Mammary epithelial cell (primary cell): ENCODE measurements at places on chromosomes 1 and 21.
A peak's percentile ranks its signal among the peaks of the same experiment; 100 is the strongest.

GRCh38 chr1:86068841-86069756 is 87.5 kb downstream of the COL24A1 start:
- peak; percentile 0 for DNase-seq

GRCh38 chr1:25082216-25082899 is 149.9 kb downstream of the SYF2 start:
- DNase-seq: no peak

GRCh38 chr1:183734543-183735036 is 70.3 kb upstream of the RGL1 start:
- DNase-seq: no peak

DNA sequence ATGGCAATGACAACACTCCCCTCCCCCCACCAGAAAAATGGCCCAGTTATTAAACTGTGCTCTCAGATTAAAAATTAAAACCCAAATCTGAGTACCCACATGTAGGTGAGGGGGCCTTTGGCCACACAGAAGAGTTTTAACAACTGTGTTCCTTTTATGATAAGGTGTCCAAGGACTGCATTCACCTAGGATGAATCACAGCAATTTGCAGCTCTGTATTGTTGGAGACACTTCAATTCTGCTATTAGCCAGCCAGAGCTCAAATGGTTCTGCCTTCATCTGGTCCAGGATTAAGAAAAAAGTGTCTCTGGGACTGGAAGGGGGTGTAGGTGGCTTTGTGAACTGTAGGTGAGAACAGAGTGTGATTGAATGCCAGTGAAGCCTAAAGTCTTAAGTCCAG is 43.3 kb upstream of the DIRAS3 start:
- peak; percentile 18 for DNase-seq

DNA sequence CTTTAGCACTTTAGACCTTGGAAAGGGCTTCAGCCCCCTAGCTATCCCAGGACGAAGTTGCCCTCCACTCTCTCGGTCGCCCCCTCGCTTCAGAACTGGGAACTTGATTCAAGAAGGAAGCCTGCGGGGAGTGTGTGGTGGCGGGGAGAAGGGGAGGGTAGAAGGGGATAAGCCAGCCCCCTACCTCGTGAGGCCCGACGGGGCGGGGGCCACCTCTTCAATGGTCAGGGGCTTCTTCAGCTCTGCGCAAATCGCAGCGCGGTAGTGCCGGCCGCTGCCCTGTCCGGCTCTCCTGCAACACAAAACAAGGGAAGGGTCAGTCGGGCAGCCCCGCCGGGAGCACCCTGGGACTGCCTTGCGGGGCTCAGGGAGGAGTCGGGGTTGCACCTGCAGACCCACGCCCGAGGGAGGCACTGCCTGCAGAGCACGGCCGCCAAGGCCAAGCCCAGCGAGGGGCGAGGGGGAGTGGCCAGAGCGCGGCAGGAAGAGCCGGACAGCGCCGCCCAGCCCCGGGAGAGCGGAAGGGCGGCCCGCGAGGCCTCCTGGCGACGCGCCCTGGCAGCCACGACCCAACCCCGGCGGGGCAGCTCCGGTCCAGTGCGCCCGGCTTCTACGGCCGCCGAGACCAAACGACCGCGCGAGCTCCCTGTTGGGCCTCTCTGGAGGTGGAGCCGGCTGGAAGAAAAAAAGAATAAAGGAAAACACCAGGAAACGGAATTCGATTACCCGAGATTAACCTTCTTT is 56.2 kb upstream of the RASAL2 start:
- DNase-seq: peak; percentile 48

GRCh38 chr1:87197156-87197555 is 131.5 kb upstream of the LMO4 start:
- DNase-seq: peak; percentile 26

DNA sequence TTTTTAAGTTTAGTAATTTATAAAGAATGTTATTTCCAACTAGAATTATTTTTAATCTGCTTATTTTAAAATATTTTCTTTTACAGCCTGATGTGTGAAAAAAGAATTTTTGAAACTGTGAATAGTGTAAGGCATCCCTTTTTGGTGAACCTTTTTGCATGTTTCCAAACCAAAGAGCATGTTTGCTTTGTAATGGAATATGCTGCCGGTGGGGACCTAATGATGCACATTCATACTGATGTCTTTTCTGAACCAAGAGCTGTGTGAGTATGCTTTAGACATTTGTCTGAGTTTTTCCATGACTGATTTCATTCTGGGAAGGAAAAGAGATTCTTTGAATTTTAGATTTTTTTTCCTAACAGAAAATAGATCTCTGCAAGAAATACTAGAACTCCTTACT is 77.9 kb downstream of the GTF2B start:
- DNase-seq: no peak

GRCh38 chr1:17572264-17572985 is 32.9 kb downstream of the ARHGEF10L start:
- no peak for DNase-seq

GRCh38 chr1:240719953-240720700 is 108.2 kb upstream of the GREM2 start:
- DNase-seq: no peak

GRCh38 chr21:42465008-42465802 is 30.8 kb downstream of the RSPH1 start:
- no peak for DNase-seq

- peak; percentile 92 for DNase-seq
These were observed at the start of gene KRTAP21-3 for GRCh38 chr21:30718239-30718909. TSS of gene KRTAP21-3 (minus strand) at chr21:30718777. CDS start at chr21:30718759, 18 bp downstream.

DNA sequence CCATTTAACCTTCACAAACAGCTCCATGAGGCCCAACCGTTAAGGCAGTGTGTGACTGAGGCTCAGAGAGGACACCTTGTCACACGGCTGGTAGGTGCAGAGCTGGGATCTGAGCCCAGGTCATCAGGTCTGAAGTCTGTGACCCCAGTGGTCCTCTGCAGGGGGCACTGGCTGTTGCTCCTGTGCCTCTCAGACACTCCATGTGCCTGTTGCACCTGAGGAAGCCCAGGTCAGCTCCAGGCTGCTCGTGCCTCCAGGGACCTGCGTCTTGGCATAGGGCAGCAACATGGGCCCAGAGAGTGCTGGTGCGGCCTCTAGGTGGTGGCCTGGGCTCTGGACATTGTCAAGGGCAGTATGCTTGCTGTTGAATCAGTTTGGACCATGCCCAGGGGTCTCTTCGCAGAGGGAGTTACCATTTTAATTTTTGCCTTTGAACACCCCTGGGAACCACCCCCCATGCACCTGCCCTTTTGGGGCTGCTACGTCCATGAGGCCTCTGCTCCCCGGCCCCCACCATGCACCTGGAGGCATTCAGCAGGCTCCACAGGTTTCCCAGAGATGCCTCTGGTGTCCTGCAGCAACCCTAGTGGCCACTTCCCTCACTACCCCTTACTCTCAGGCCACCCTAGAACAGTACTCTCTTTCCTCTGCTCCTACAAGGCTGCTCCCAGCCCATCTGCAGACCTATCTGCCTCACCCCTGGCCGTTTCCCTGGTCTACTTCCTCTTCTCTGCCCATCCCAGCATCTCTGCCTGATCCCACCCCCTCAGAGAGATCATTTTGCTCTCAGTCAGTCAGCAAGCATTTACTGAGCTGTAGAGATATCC is 25.2 kb upstream of the EPS8L3 start:
- DNase-seq: no peak

DNA sequence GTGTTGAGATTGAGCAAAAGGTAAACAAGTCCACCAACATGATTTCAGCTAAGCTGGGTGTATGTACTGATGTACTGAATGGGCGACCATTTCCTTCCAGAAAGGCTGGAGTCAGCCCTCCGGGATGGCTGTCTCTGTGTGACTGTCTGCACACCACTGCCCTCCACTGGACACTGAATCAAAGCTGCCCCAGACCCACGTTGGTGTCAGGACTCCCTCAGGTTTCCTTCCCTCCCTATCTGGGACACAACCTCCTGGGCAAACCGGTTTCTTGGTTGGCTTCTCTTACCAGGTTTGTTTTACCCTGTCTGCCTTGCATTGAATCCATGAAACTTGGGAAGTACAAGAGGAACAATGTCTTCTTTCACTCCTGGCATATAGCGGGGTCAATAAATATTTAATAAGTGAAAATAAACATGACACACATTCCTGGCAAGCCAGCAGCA is 5.3 kb upstream of the SRP9 start:
- DNase-seq: peak; percentile 87

GRCh38 chr1:203826175-203826574 is 30.8 kb downstream of the ZBED6 start:
- no peak for DNase-seq

DNA sequence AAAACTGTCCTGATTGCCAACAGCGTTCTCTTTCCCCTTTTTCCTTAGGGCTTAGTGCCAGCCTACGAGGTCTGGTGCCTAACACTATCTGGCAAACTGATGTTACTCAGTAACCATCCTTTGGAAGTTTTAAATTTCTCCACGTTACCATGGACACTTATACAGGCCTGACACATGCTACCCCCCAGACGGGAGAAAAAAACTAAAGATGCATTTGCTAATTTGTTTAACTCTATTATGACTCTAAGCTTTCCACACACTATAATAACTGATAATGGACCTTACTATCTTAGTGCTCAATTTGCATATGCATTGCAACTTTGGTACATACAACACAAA is 36.8 kb downstream of the CLCA1 start:
- no peak for DNase-seq

- DNase-seq: peak; percentile 64
These were observed 135.8 kb upstream of the B3GALT2 start for GRCh38 chr1:193322211-193322610.

GRCh38 chr1:242147096-242147976 is 148.4 kb upstream of the MAP1LC3C start:
- peak; percentile 86 for DNase-seq

DNA sequence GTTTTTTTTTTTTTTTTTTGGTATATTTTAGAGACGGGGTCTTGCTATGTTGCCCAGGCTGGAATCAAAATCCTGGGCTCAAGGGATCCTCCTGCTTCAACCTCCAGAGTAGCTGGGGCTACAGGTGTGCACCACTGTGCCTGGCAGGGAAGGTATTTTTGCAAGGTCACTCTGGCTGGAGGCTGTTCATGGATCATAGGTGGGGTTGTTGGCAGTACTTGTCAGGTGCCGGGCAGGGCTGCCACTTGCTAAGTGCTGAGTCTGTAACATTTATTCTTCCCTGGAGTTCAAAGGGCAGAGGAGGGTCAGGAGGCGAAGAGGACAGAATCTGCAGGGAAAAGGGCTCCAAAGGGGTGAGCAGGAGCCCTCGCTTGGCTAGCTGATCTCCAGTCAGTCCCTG is 24.1 kb downstream of the A3GALT2 start:
- no peak for DNase-seq

- DNase-seq: no peak
These were observed 158.4 kb upstream of the MAGI3 start for GRCh38 chr1:113231866-113232265.

DNA sequence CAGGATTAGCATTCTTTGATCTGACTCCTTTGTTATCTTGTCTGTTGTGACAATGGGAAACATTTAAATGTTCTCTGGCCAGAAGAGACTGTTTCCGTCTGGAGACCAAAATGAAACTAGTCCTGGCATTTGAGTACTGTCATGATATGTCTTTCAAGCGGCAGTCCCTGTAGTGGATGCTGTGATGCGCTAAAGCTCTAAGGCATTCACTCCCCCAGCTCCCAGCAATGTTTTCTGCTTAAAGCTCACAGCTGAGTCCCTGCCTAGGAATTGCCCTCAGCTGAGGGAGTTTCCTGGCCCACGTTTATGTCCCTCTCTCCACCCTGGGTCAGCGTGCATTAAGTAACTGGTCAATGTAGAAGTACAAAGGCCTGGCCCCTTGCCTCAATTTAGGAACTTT is 109.4 kb downstream of the UCHL5 start:
- no peak for DNase-seq

GRCh38 chr1:161180639-161181038 is 3.3 kb upstream of the B4GALT3 start:
- DNase-seq: no peak

DNA sequence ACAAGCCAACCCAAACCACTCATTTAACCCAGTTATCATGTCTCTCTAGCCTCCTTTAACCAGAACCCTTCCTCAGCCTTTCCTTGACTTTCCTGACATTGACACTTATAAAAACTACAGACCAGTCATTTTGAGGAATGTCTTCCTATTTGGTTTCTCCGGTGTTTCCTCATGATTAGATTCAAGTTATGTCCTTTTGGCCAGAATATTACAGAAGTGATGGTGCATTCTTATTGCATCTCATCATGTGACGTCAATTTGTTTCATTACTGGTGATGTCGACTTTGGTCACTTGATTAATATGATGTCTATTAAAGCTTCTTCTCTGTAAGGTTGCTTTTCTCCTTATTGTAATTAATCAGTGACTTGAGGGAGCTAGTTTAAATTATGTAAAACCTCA is 6.1 kb upstream of the RCSD1 start:
- no peak for DNase-seq

DNA sequence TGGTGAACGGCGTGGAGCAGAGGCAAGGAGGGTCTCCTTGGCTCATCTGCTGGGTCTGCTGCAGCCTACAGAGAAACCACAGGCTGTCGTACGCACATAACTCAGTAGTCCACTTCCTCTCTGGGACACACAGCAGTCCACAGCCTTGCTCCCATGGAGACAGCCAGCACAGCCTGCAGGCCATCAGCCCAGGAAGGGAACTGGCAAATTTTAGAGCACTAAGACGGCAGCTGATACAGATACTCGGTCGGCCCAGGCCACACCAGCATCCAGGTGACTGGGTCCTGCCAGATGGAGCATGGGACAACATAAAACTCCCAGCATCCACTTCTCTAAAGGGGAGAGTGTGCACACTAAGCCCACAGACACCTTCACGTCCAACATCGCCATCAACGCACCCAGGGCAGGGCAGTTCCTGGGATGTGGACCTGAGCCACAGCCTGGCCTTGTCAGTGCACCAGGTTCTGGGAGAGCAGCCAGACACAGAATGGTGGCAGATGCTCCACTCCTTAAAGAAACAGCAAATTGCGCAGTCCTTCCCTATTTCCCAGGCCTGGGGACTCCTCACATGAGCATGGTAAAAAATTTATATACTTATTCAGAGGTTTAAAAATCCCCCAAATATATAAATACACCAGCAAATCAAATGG is 247.1 kb upstream of the RAB4A start:
- no peak for DNase-seq

DNA sequence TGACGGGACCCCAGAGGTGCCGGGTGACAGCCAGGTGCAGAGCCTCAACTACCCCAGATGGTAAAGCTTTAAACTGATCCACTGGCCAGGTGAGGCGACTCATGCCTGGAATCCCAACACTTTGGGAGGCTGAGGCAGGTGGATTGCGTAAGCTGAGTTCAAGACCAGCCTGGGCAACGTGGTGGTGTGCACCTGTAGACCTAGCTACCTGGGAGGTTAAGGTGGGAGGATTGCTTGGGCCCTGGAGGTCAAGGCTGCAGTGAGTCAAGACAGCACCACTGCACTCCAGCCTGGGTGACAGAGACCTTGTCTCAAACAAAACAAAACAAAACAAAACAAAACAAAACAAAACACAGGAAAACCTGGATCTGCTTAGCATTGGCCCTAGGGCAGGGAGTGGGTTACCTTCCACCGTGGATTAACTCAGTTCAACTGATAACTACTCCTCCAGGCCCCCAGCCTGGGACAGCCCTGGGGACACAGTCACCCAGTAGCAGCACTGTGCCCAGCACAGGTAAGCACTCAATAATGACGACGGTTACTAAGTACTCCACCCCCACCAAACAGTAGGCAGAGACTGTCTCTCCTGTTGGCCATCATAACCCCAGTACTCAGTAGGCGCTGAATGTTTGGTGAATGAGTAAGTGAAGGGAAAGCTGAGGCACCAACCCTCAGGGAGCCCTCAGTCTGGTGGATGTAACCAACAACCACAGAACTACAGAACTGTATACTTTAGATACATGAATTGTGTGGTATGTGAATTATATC is 21.6 kb downstream of the SLC66A1 start:
- DNase-seq: no peak
